Esophagus muscularis mucosa (tissue), 4 donors: ENCODE measurements at places on chromosomes 2 and 18. TPM values are rescaled to one million over a fixed set of nuclear protein-coding genes. Genes with fewer than 3 reads are reported as not detected.

DNA sequence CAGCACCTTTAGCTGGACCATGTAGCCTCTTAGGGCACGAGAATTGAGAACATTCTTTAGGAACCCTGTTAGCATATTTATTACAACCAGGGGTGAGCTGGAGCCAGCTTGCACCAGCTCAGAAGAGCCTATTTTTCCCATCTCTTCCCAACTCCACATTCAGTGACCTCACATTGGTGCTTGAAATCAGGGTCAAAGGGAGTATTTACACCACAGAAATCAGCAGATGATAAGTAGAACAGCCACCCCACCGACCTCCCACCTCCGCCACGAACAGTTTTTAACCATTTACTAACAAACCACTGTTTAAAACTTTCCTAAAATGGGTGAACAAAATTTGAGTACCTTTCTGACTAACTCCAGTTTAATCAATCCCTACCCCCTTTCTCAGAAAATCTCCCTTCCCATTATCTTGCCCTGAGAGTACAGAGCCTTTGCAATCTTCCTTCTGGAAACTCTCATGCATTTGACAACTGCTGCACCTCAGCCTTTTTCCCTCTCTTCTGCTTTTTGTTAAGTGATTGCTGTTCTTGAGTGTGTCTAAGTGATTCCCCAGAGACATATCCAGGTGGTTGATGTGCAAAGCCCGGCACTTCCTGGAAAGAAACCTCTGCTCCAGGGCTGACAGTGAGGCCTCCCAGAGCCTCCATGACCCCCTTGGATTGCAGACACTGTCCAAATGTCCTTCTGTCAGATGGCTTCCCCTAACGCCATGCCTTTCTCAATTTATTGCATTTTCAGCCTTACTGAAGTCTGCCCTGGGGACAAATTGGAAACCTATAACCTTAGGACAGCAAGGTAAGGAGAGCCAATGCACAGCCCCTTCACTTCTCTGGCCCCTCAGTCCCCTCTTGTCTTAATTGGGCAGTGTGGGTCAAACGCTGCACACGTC lies 389.5 kb upstream of the TNP1 start:
- H3K4me1 ChIP-seq: peaks cover 54% of the 10 kb centered on the region
- no peak overlapping the region for H3K4me3 ChIP-seq
- H3K27me3 ChIP-seq: no peaks in the 10 kb centered on the region

DNA sequence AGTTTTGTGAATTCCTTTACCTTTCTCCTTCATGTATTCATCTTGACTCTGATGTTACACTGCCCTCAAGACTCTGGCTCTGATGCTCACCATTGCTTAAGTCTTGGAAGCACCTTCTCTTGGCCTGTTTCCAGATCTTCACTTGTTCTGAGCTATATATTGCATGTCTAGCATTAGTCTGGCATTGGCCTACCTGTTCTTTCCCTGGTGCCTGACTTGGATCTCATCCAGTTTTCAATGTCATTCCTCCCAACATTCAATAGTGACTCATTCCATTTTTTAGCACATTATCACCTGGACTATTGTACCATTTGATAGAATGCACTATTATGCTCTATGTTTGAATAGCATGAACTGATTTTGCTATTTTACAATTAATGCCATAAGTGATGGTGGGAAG lies 127.3 kb upstream of the NYAP2 start:
- H3K36me3 ChIP-seq: no peaks in the 10 kb centered on the region
- H3K27me3 ChIP-seq: no peaks in the 10 kb centered on the region
- H3K4me3 ChIP-seq: no peak overlapping the region
- no peak overlapping the region for H3K27ac ChIP-seq

GRCh38 chr2:189933041-189933440 lies 129.5 kb downstream of the MSTN start:
- no peaks in the 10 kb centered on the region for H3K27me3 ChIP-seq
- no peak overlapping the region for H3K27ac ChIP-seq
- no peaks in the 10 kb centered on the region for H3K36me3 ChIP-seq
- no peak overlapping the region for H3K4me3 ChIP-seq
- DNase-seq: no peak
- H3K4me1 ChIP-seq: no peaks in the 10 kb centered on the region

LONRF2 gene
- 45.1 TPM for total RNA-seq

TEX261 gene
- total RNA-seq: 37.7 TPM

GRCh38 chr2:784753-785152 lies 107.5 kb upstream of the TMEM18 start:
- DNase-seq: no peak
- no peak overlapping the region for H3K4me3 ChIP-seq
- H3K27ac ChIP-seq: no peak overlapping the region
- no peaks in the 10 kb centered on the region for H3K4me1 ChIP-seq
- H3K36me3 ChIP-seq: no peaks in the 10 kb centered on the region

DNA sequence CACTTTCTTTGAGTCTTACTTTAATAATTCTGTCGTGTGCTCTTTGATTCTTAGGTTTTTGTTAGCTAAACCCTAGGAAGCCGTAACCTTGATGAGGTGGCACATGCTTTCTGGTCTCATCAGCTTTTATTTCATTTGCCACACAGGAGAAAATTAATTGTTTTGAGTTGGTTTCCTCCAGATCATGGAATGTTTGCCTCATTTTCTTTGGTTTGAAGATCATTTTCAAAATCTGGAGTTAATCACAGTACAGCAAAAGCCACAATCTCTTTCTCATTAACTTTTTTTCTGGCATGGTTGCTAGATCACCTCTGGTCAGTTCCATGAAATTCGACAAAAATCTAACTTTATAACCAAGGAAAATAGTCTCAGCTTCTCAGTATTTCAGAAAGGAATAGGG lies 182.9 kb downstream of the MYO1B start:
- no peaks in the 10 kb centered on the region for H3K27me3 ChIP-seq
- H3K27ac ChIP-seq: no peak overlapping the region
- no peak overlapping the region for H3K4me3 ChIP-seq
- no peaks in the 10 kb centered on the region for H3K36me3 ChIP-seq

TMEM37 gene
- total RNA-seq: 2.2 TPM

DNA sequence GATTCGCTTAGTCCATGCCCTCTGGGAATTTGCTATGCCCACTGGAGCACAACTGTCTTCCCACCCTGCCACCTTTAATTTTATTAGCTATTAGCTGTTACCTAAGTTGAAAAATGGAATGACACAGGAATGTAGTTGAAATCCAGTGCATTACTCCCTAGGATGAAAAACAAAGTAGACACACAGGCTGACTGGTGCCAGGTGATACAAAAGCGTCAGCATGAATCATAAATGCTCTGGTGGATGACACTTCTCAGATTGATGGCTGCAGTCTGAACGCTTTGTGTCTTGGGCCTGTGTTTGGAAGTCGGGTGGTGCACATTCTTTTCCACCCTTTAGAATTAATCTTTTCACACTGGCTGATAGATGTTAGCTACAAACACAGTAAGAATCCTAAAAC lies 802.0 kb downstream of the DCC start:
- H3K4me3 ChIP-seq: no peak overlapping the region
- no peaks in the 10 kb centered on the region for H3K36me3 ChIP-seq
- H3K27me3 ChIP-seq: no peaks in the 10 kb centered on the region

ERICH2 gene
- total RNA-seq: not detected

- no peak for DNase-seq
- H3K4me1 ChIP-seq: no peaks in the 10 kb centered on the region
- H3K36me3 ChIP-seq: no peaks in the 10 kb centered on the region
- H3K27me3 ChIP-seq: no peaks in the 10 kb centered on the region
These were observed 104.2 kb downstream of the ZNF521 start for GRCh38 chr18:25247725-25248124.

ARL6IP6 gene
- total RNA-seq: 20.2 TPM
